ENCODE measurements at places on chromosomes 12 and 14. TPM values are rescaled to one million over a fixed set of nuclear protein-coding genes. Genes with fewer than 3 reads are reported as not detected.

HSPB8 gene
- 66.4 TPM for total RNA-seq

RERG gene
- 15.9 TPM for total RNA-seq

CPM gene
- total RNA-seq, result 201 TPM

INHBC gene
- not detected for total RNA-seq

KRT73 gene
- total RNA-seq, result not detected

DNA sequence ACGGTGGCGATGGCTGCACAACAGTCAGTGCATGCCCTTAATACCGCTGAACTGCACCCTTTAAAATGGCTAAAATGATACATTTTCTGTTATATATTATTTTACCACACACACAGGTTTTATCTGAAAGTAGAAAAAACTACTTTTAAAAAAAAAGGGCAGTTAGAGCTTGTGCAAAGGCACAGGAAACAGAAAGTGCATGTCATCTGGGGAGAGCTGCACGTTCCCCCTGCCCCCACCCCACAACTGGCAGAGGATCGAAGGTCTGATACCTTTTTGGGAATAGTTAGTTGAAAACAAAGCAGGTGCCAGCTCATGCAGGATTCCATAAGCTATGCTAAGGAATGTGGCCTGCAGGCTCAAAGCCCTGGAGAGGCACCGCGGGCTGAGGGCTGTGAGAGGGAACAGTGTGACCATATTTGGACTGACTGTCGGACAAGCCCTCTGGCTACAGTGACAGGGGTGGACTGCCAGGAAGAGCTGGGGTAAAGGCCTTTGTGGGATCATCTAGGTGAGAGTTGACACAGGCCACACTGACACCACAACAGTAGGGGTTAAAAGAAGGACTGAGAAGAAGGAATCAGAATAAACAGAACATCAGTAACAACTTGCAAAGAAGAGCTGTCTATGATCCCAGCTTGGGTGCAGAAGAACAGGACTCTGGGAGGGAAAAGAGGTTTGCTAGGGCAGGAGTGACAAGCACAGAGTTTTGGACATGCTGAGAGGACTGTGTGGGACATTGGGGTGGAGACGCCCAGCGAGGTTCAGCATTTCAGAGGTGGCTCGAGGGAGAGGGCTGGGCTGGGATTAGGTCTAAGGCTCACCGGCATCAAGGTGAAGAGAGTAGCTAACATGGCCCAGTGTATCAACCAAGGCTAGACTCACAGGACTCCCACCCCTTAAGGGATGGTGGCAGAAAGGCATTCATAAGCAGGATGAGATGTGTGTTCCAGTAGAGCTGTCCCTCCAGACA is 54.6 kb downstream of the ACTN1 start:
- no peak for DNase-seq

DNA sequence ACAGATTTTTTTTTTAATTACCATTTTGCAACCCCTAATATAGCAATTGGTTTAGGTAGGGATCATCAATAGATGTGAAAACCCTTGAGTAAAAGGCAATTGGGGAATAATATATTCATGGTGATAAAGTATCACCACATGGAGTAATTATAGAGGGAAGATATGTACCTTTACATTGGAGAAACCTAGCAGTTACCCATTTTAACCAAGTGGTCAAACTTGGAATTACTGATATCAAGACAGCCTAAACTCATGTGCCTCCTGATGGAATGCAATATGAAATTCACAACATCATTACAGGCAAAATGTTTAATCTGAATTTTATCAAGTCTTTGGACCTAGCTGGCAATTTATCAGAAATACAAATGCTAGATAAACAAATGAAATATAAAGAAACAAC is 6.7 kb upstream of the SLC10A1 start:
- no peak for DNase-seq

DNA sequence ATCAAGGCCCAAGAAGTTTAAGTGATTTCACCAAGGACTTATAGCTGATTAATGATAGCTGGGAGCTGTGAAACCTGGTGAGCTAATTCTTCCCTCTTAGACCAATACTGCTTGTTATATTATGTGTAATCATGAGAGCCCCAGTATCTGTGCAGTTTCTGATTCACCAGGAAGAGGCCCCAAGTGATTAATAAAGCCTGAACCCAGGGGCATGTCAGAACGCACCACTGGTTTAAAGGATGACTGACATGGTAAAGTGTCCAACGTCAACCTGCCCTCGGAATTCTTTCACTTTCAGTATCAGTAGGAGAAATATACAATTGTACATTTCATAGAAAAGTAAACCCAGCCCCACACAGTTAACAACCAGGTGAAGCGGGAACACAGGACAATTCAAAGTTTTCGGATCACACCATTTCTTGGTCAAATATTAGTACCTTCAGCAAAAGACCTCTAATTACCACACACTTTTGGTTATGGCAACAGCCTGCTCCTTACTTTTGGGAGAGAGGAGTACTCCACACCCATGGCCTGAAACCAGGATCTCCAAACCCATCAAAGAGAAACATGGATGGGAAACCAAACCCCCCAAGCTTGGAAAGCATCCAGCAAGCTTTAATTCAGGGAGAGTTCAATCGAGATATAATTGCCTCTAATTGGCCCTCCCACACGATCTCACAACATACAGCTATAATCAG is 28.5 kb downstream of the TMCC3 start:
- DNase-seq, result no peak

DNA sequence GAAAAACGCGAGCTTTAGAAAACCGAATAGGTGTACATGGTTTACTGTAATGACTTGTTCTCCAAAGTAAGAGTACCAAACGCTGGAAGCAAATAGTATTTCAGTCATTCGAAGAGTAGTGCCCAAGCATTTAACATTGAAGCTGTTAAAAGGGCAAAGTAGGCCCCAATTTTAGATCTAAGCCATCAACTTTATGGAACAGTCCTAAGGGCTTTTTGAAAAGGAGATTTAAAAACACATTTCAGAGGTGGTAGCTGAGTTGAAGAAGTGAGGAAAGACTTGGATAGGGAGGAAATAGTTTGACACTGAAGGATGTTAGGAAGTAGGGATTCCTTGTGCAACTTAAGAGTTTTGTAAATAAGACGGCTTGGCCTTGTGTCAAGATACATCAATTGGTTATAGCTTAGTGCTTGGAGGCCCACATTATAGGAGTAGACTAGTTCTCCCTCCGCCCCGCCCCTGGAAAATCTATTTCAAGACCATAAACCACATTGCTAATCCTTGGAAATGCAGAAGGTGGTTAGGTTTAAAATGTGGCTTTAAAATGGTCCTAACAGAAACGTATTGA is 783 bp upstream of the TUBA1B start:
- DNase-seq, result no peak

- DNase-seq, result no peak
Measured at GRCh38 chr14:89720741-89721729, 233.5 kb downstream of the EFCAB11 start.

- no peak for DNase-seq
Measured at GRCh38 chr12:14768823-14769405, 34.4 kb downstream of the WBP11 start.

DNA sequence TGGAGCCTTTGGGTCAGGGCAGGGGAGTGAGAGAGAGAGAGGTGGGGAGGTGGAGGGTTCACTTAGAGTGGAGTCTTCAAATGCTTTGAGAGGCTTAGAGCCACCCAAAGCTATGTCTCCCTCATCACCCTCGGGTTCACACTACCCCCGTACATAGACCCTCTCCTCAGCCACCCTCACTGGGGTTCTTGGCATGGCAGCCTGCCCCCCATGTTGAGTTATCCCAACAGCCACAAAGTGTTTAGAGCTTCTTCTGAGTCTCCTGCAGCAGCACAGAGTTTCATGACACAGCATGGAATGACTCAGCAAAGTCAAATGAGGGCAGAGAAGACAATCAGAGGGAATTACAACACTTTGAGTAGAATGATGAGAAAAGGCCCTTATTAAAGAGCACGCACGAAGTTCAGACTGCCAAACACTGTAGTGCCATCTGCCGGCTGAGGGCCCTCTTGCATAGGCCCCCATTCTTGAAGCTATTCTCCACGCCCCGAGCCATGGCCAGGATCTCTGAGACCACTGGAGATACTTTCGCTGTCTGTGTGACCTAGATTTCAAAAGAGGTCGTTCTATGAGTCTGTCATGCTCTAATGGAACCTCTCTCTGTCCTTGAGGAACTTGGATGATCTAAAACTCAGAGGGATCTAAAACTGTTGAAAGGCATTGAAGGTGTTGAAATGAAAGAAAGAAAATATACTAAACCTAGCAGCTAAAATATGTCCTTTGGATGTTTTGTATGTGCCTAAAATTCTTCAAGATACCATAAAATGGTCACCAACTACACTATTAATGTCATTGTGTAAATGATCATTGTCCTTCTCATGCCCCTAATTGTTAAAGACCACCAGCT is 221.9 kb downstream of the PELI2 start:
- no peak for DNase-seq

DNA sequence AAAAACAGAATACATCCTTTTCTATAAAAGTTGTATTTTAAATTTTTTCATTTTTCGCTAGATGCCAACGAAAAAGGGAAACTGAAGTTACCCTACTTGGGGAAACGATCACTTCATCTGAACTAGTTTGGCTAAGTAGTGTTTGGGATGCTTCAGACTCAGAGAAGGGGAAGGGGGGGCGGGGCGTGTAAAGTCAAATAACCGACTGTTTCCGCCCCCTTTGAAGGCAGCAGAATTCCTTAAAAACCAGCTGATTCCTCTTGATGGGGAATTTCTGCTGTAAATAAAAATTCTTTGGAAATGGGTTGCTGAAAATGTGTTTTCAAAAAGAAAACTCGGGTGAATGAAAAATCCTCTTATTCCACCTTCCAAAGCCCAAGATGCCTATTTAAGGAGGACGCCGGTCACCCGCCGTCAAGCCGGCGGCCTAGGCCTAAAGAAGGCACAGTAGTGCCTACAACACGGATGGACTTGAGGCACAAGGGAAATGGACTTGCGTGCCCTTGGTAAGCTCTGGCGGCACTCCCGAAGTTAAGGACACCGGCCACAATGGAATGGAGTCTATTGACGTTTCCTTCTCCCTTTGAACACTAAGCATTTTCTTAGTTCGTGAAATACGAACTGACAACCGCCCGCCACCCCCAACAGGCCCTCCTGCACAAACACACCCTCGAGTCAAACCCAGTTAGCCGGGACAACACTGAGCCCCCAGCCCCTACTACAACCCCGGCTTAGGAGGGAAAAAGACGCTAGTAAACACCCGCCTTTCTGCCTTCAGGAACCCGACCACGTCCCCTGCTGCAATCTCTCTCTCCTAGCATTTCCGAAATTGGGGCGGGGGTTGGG is 1.9 kb downstream of the ATXN2 start:
- no peak for DNase-seq

DNA sequence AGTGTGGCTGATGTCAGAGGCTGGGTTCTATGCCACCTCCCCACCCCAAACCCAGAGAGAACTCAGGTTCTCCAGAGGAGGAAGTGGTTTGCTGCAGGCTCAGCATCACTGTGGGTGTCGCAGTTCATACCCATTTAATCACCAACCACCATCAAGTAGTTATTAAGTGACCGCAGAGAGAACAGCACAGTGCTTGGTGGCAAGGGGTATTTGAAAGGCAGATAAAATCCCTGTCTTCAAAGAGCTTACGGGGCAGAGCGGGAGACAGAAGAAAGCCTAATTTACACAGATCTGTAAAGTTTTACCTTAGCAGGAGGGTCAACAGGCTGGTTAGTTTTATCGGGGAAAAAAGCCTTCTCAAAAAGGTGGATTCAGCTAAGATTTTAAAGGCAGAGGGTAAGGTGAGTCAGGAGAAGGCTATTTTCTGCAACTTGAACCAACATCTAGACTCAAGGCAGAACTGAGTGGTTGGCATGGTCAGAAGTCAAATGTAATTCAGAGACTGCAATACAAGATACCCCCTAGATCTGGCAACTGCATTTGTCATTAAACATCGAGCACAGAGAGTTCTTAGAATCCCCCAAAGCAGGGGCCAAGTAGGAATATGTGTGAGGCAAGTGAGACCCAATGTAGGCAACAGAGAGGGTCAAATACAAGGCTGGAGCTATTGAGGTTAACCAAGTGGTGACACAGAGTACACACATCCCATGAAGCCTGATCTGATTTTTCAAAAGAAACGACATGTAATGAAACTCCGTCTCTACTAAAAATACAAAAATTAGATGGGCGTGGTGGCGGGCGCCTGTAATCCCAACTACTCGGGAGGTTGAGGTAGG is 13.2 kb downstream of the PXN start:
- no peak for DNase-seq

DNA sequence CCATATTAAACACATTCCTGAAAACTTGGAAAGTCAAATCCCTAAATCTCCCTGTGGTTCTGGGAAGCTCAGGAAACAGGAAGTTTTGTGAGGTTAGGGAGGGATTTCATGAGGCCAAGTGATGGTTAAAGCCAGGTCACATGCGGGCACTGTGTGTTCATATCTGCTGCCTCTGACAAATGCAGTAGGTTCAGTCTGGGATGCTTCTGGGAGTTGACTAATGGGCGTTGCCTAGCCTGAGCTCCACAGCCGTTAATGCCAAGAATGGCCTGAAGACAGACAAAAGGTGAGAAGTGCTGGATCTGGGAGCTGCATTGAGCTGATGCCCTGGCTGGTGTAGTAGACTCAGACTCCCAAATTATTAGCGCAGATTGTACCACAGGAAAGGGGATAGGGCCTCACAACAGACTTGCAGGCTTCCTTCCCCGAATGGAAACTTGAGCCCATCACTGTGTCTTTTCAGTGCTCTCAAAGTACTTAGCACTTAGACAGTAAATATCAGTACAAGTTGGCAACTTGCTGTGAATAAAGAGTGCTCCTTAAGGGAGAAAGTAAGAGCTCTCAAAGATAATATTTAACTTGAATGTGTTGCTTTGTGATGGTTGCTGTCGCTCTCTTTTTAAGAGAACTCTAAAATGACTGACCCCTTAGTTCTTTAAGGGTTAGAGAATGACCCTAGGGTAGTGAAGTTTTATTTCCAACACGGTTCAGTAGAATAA is 17.3 kb downstream of the GSG1 start:
- no peak for DNase-seq

GRCh38 chr14:103960457-103961055 is 18.2 kb upstream of the RD3L start:
- DNase-seq, result no peak

DNA sequence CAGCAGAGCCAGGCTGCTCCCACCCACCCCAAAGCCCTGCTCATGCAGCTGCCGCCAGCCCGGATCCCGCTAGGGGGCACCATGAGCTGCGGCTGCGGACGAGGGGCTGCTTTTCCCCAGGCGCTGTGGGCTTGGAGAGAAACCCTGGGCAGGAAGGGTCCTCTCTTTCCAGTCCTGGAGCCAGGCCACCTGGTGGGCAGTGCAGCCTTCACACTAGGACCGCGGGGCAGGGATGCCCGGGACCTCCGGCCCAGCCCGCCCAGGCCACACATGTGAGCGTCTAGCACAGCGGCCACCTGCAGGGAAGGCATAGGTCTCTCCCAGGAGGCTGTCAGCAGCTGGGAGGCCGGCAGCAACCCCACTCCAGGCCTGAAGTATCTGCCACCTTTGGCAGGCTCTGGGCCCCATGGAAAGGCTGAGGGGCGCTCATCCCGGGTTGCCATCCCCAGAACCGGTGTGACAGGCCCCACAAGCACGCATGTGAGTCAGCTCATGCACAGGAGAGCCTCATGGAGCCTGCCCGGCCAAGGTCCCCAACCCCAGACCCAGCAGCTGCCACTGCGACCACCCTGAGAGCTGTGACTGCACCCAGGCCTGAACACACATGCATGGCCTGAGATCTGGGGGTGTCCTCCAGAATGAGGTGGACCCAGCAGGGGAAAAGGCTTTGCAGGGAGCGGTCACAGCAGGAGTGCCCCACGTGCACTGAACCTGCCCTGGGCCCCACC is 280.0 kb upstream of the RTL1 start:
- DNase-seq, result peak; percentile 67

- DNase-seq, result no peak
Measured at GRCh38 chr12:70910666-70911065, 9.9 kb downstream of the PTPRR start.
